H9 (cell line): ENCODE measurements at places on chromosomes 13 and 19.
A peak's percentile ranks its signal among the peaks of the same experiment; 100 is the strongest.

- peak; percentile 28 for DNase-seq
These were observed 41.7 kb upstream of the ZNF91 start for GRCh38 chr19:23436944-23437343.

DNA sequence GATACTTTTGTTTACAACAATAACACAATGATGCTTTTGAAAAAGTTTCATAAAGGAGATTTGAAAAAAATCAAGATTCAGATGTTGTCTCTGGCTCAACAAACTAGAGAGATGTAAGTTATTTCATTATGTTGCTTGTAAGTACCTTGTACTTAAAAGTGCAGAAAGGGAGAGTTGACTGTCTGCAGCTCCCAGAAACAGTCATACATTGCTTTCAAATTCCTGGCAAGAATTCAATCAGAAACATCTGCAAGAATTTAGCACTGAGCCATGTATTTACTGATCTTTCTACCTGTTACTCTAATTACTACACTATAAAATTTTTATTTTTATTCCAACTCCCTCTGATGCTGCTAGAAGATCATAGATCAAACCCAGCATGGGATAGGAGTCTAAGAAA, 1261.3 kb upstream of the SPRY2 start:
- DNase-seq, result no peak

DNA sequence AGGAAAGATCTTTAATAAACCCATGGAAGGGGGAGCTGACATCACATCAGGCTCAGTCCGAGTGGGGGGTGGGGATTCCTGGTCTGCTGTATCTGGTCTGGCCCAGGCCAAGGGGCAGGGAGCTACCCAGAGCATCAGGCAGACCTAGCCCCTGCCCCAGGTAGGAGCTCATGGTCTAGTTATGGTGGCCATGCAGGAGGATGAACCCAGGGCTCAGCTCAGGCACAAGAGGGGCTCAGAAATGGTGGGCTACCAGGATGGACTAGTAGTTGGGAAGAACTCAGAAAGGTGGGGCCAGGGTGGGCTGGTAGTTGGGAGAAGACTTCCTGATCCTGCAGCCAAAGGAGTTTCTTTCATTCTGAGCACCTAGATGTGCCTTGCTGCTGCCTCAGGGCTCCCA, 14.3 kb downstream of the VSTM2B start:
- peak; percentile 17 for DNase-seq

- DNase-seq, result peak; percentile 93
These were observed 586 bp downstream of the LIG1 start for GRCh38 chr19:48169578-48169938.

DNA sequence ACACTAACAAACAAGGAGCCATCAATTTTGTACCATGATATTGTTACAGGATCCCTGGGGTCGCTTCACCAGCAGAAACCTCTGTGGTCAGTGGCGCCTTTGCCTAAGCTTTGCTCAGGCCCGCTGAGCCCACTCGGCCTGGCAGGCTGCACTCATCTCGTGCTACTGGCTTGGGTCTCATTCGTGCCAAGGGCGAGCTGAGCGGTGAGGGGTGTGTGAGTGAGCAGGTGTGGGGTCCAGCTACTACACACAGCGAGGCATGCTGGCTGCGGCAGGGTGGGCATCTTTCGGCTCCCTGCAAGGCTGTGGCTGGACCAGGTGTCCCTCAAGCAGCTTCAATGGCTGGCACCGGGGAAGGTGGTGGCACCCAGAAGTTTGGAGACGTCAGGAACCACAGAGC, 19.1 kb downstream of the CPB2 start:
- no peak for DNase-seq

DNA sequence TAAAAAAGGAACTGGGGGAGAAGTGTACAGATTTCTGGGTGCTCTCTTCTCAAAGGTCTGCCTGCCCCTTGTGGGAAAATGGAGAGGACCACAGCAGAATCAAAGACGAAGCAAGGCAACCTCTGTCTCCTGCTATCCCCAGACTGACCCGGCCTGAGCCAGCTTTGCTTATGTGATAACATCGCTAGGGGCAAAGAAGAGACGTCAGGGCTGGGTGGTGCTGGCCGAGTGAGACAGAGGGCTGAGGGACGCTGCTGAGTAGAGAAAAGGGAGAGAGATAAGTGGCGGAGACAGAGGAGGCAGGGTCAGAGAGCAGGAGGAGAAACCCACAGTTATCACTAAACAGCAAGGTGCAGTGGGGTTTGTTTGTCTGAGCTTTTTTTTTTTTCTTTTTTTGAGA, 4.6 kb upstream of the MUC16 start:
- no peak for DNase-seq

GRCh38 chr19:4969292-4969771, 419 bp downstream of the KDM4B start:
- no peak for DNase-seq

DNA sequence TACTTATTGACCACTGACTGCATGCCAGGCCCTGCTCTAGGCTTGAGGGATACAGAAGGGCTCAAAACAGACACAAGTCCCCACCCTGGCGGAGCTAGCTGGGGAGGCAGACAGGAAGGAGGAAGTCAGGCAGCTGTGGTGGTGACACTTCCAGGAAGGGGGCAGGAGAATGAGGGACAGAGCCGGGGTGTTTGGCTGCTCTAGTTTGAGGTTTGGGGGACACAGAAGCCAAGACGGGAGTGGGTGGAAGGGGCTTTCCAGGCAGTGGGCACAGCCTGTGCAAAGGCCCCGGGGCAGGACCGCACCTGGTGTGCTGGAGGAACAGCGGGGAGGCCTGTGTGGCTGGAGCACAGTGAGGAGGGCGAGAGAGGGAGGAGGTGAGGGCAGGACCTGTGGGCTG, 4.0 kb downstream of the MRPL54 start:
- no peak for DNase-seq

- DNase-seq, result peak; percentile 56
These were observed 420 bp downstream of the ECH1 start for GRCh38 chr19:38831142-38831605.

DNA sequence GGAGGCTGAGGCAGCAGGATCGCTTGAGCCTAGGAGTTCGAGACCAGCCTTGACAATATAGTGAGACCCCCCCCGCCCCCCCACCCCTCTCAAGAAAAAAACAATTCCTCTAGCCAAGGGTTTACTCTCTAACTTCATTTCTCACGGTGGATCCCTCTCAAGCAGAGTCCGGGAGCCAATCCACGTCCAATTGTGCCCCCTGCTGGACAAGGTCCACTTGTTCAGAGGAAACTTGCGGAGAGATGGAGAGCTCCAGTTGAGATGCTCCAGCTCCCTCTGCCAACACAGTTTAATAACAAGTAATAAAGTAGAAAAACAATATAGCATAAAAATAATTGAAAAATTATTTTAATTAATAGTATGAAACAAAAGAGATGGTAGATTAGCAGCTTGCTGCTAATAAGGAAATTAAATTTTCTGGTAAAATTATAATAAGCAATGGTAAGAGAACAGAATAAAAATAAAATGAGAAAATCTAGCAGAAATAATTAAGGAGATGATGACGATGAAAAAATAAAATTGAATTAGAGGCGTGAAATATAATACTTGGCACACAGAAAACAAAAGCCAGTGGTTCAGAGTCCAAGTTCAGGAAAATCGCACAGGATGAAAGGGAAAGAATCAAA, 14.5 kb upstream of the SIGLEC14 start:
- DNase-seq, result peak; percentile 74

GRCh38 chr13:81224209-81224833, 883.4 kb upstream of the SPRY2 start:
- DNase-seq, result no peak

DNA sequence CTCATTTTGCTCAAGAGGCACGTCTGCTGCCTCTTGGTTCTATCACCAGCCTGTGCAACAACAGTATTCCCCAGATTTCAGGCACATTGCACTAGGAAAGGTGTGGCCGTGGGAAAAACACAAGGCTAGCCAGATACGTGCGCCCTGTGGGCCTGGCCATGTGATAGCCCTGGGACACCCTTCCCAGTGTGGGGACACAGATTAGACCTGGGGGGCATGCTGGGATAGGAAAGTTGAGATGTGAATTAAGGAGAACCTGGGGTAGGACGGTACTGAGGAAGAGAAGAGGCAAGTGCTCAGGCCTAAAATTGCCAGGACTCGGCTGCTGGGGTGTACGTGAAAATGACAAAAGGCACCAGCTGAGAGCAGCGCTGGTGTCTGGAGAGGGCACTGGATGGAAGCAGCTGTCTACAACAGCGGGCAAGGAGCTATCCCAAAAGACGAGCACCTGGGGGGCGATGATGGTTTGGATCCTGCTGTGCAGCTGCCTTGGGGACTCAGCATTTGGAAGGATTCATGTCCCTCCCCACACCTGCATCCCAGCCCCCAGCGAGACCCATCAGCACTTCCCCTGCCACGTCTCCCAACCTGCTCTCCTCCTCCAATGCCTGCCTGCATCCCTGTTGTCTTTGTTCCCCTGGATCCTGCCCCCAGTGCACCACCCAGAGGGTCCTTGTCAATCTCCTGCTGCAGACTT, 54.3 kb downstream of the GGACT start:
- DNase-seq, result no peak

GRCh38 chr13:73901324-73902068, 232.7 kb downstream of the KLF12 start:
- DNase-seq, result no peak

DNA sequence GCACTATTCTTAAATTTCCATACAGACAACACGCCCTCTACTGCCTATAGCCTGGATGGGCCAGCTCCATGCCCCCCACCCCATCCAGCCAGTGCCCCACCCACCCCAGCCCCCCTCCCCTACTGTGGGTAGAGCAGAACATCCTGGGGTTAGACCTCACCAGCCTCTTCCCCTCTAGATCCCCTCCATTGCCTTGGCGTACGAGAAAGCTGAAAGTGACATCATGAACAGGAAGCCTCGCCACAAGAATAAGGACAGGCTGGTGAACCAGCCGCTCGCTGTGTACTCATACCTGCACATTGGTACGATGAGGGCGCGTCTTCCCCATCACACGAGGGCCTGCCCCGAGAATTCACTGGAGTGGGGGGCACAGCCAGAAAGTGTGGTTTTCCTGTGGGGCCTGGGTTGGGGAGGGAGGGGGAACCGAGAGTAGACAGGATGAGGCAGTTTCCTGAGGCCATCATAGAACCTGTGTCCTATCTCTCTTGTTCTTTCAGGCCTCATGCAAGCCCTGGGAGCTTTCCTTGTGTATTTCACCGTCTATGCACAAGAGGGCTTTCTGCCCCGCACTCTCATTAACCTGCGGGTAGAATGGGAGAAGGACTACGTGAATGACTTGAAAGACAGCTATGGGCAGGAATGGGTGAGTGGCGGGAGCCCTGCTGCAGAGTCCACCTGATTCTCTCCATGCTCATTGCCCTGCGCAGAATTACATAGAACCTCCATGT, 29.1 kb downstream of the ATP12A start:
- no peak for DNase-seq

DNA sequence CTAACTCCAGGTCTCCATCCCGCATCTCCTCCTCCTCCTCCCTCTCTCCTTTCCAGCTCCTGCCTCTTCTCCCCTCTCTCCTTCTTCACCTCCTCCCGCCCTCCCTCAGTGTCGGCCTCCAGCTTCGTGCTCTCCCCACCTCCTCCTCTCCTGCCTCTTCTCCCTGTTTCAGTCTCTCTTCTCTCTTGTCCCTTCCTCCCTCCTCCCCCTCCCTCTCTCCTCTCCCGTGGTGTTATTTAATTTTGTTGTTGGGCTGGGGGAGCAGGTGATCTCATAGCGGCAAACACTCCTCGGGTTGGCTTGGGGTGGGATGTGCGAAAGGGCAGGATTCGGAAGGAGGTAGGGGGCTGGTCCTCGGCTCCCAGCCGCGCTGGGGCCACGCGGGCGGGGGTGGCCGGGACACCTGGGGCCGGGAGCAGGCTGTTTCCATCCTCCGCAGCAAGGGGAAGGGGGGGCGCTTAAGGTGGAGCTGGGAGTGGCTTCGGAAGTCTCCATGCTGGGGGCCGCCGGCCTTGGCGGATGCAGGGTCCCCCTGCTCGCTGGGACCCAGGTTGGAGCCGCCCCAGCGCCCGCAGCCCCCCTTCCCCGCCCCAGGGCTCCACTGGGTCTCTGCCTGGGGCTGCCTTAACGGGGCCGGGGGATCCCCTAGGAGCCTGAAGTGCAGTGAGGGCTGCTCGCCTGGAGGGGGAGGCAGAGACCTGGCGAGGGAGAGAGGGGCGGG, at the start of gene CA11:
Gene CA11 (minus strand): TSS at position 187 of the 721 bp plus-strand sequence. CDS start 555 bp downstream, outside the sequence.
- DNase-seq, result peak; percentile 82

GRCh38 chr13:25288966-25289365, 1.7 kb upstream of the MTMR6 start:
- no peak for DNase-seq

- DNase-seq, result no peak
These were observed 517.3 kb downstream of the KLF12 start for GRCh38 chr13:73616861-73617260.

- DNase-seq, result no peak
These were observed 1.3 kb downstream of the RPS9 start for GRCh38 chr19:54201980-54202379.

- DNase-seq, result peak; percentile 14
These were observed 62.8 kb downstream of the PEPD start for GRCh38 chr19:33458807-33459206.

- no peak for DNase-seq
These were observed 852.7 kb upstream of the KLHL1 start for GRCh38 chr13:70960841-70961443.

DNA sequence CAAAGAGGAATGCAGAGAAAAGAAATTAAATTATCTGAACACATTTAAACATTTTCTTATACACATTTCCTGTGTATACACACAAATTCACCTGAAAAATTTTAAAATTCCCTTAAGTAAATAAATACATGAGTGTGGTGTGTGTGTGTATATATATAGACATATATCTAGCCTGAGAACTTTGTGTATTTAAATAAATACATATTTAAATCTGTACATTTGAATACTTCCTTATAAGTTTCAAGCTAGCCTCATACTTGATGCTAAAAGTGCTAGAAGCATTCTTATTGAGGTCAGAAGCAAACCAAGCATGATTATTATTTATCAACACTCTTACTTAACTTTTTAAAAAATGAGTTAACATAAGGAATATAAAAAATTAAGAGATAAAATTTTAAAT, 260.7 kb downstream of the NHLRC3 start:
- DNase-seq, result no peak

GRCh38 chr19:15144046-15144646, 36.9 kb downstream of the SYDE1 start:
- no peak for DNase-seq

DNA sequence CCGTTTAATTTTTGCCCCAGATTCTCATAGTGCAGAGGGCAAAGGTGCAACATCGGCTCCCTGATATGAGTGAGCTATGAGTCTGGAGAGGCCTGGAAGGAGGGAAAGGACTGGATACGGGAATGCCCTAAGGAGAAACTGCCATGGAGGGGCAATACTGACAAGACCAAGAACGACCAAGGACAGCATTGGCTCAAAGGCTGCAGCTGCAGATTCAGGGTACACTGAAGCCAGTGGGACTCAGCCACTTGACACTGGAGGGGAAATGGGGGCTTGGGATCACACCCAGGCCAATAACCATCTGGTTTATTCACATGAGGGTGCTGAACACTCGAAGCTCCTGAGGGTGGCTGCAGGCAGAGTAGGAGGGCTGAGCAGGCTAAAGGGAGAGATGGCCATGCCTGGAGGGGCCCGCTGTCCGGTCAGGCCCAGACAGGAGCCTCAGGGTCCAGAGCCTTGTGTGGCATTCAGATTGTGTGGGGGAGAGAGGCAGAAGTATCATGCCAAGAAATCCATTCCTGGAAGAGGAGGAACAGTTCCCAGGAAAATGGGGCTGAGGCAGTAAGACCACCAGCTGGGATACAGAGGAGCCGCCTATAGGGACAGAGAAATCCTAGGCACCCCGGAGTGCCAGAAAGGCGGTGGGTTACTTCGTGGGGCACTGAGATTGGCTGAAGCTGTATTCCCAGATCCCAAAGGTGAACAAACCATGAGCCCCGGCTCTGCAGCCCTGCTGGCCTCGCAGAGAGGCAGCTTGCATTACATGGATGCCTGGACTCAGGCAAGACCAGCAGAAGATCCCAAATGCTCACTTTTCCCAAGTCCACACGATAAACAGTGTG, 20.7 kb downstream of the COL4A1 start:
- DNase-seq, result no peak
